Panc1 (cell line): ENCODE measurements at places on chromosomes 13 and 19. TPM values are rescaled to one million over a fixed set of nuclear protein-coding genes. Genes with fewer than 3 reads are reported as not detected.

The ZNF780B gene
- 237 TPM for total RNA-seq

The KLK6 gene
- total RNA-seq = not detected

The CEACAM7 gene
- total RNA-seq = not detected

GRCh38 chr19:10740798-10741197, 22.9 kb downstream of the DNM2 start:
- DNase-seq = no peak

DNA sequence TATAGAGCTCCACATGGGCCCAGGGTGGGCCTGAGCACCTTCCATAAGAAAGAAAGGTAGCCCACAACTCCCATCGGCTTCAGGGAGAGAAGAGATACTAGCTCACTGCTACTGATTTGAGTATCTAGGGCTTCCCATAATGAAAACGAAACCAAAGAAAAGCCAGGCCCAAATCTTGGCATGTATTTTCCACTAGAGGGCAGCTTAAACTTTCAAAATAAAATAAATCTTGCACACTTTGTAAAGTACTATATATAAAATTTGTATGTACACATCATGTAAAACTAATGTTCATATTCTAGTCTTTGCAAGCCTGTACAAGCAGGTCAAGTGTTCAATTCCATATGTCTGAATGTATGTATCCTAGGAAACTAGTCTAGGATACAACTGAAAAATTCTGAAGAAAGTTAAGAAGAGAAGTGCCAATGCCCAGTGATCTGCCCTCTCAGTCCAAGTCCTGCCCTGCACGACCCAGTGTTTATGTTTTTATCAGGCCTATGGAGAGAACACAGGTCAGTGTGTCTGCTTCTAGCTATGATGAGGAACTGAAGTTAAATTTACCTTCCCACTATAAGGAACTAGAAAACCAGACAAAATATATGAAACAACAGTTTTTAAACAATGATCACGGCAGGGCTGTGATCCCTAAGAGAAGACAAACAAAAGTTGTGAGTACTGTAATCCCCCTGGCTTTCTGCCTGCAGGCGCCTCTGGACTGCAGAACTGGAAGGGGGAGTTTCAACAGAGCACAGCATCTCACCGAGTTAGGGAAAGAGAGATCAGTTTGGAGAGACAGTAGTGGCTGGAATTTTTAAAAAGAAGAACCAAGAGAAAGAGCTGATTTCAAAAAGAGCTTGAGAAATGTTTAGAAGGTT, 475.7 kb downstream of the UQCRFS1 start:
- no peak for DNase-seq

GRCh38 chr13:30789166-30789862, 54.0 kb downstream of the ALOX5AP start:
- DNase-seq = no peak

DNA sequence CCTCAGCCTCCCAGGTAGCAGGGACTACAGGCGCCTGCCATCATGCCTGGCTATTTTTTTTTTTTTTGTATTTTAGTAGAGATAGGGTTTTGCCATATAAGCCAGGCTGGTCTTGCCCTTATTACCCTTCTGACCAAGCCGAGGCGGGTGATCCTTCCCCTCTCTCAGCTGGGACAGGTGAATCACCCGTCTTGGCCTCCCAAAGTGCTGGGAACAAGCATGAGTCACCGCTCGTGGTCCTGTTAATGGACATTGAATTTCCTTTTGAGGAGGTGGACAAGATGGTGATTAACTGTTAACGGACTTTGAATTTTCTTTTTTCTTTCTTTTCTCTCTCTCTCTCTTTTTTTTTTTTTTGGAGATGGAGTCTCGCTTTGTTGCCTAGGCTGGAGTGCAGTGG, 10.6 kb downstream of the CD70 start:
- peak; percentile 84 for DNase-seq

GRCh38 chr13:27289011-27289665, 18.5 kb downstream of the RASL11A start:
- no peak for DNase-seq

- no peak for DNase-seq
Observed at GRCh38 chr13:33032037-33032625, 15.9 kb downstream of the KL start.

- DNase-seq = no peak
Observed at GRCh38 chr13:24308068-24308445, 1.3 kb upstream of the C1QTNF9 start.

- DNase-seq = no peak
Observed at GRCh38 chr19:44776402-44777096, 1.1 kb upstream of the CBLC start.

- peak; percentile 94 for DNase-seq
Observed at GRCh38 chr19:39405958-39406655, 540 bp upstream of the ZFP36 start.

GRCh38 chr19:42312370-42312769, 739 bp upstream of the TMEM145 start:
- no peak for DNase-seq

- DNase-seq = no peak
Observed at GRCh38 chr19:788686-788982, 8.6 kb upstream of the PTBP1 start.

- DNase-seq = no peak
Observed at GRCh38 chr19:48183356-48183755, 12.9 kb downstream of the ZSWIM9 start.

DNA sequence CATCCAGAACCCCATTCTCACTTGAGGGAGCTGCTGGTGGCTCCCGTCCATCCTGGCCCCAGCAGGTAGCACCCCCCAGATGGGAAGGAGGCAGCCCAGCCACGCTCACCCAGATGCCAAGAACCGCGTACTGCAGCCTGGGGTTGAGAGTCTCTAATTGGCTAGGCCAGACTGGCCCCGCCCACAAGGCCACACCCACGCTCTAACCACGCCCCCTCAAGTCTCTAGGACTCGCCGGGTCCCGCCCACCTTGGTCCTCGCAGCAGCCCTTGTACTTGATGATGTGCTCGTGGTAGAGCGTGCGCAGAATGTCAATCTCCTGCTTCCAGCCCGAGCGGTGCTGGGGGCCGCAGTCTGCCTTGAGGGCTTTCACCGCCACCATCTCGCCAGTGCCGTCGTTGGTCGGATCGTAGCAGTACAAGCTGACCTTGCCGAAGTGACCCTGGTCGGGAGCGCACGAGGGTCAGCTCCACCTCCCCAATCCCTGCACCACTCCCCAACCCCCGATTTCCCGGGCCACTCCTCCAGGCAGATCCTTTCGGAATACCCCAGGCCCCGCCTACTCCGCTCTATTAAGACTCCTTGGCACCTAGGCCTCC, 14.5 kb upstream of the ICAM3 start:
- no peak for DNase-seq

DNA sequence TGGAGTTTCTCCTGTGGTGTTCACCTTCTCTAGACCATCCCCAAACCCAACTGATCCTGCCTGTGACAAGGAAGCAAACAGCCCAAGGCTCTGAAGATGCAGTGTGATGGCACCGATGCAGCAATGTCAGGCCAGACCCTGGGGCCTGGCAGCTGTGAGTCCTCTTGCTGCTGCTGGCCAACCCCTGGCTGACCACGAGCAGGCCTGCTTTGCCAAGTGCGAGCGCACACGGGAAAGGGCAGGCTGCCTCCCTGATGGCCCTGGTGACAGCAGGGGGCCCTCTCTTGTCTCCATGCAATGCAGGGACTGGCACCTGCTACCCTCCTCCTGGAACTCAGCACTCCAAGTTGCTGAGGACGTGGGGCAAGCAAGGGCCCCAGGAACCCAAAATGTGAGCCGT, 5.4 kb upstream of the VSTM2B start:
- no peak for DNase-seq
